Posterior cingulate gyrus (tissue), 11 donors: ENCODE measurements at places on chromosomes 2 and 18.

- no peak for DNase-seq
These were observed 6.9 kb upstream of the POLR2D start for GRCh38 chr2:127864877-127865276.

- no peak for DNase-seq
These were observed 21.8 kb upstream of the RGPD4 start for GRCh38 chr2:107804608-107805498.

DNA sequence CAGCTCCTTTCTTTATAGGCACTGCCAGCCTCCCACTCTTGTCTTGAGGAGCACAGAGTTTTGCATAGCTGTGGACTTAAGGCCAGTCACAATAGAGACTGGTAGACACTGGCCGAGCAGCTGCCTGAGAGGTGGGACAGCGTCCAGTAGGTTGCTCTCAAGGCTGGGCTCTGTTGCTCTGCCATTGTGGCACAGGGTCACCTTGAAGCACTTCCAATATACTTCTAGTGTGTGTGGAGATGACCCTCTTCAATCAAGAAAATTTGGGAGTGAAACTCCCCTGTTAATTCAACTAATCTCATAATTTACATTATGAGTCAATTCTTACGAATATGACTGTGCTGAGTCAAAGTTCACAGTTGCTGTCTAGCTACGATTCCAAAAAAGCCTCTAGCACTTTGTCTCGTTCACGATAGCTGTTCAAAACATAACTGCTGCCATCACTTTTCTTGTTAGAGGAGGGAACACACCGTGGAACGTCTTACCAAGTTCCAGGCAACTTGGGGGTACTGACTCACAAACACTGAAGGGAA lies 636.2 kb downstream of the EPHA4 start:
- no peak for DNase-seq

DNA sequence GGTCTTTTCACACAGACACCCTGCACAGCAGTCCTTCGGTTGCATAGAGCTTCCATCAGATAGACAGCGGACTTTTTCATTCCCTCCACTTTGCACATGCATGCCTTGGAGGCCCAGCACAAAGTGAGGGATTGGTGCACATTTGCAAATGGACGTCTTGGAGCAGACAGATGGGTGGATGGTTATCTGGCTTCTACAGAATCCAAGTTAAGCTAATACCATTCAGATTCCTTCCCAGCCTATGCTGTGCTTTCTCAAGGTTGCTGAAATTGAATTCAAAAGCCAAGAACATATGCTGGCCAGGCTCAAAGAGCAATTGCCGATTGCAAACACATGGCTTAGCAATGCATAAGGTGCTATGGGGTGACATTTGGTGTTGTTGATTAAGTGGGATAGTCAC lies 186.4 kb downstream of the VAPA start:
- DNase-seq = no peak

GRCh38 chr18:11392292-11392691 lies 217.1 kb upstream of the SLC35G4 start:
- no peak for DNase-seq
